ENCODE measurements at places on chromosomes 5 and 9. TPM values are rescaled to one million over a fixed set of nuclear protein-coding genes. Genes with fewer than 3 reads are reported as not detected.

Gene SERF1B
- 36.5 TPM for total RNA-seq

Gene LCN2
- not detected for total RNA-seq

Gene TMED7
- total RNA-seq: 163 TPM

Gene ASPN
- 6.3 TPM for total RNA-seq

Gene SLC6A19
- not detected for total RNA-seq

Gene LIX1
- total RNA-seq: not detected

Gene PTGER4
- total RNA-seq: not detected

Gene PCDHB6
- total RNA-seq: 0.22 TPM

Gene TMEM167A
- total RNA-seq: 106 TPM

Gene ENTPD2
- total RNA-seq: not detected

Gene SPEF2
- total RNA-seq: 5.3 TPM

Gene CCDC192
- not detected for total RNA-seq

Gene SLC6A7
- total RNA-seq: not detected

Gene ADAMTS2
- 132 TPM for total RNA-seq

Gene FBN2
- 70.8 TPM for total RNA-seq

Gene SLC34A3
- total RNA-seq: not detected

Gene SLIT3
- 61.9 TPM for total RNA-seq

Gene PCSK1
- 0.86 TPM for total RNA-seq

Gene NELFB
- 69.6 TPM for total RNA-seq

Gene PIP5KL1
- 5.5 TPM for total RNA-seq

Gene PCSK5
- total RNA-seq: 3.9 TPM

Gene FGFR4
- not detected for total RNA-seq

Gene CDH10
- total RNA-seq: 1.6 TPM

Gene GLRA1
- not detected for total RNA-seq

Gene SMIM33
- total RNA-seq: not detected

Gene ZFP2
- 1.8 TPM for total RNA-seq

Gene FGF18
- total RNA-seq: not detected

Gene PROB1
- 2.3 TPM for total RNA-seq

Gene EIF4E1B
- total RNA-seq: not detected

Gene TAF11L10
- not detected for total RNA-seq

Gene C6
- not detected for total RNA-seq

Gene SAP30L
- 26.0 TPM for total RNA-seq

Gene SH3TC2
- total RNA-seq: 1.1 TPM

Gene IRX1
- total RNA-seq: 25.9 TPM

Gene APBB3
- total RNA-seq: 14.8 TPM

Gene RANBP17
- total RNA-seq: 3.8 TPM

Gene FOXD4L5
- total RNA-seq: not detected

Gene ADAMTS16
- total RNA-seq: 0.13 TPM

Gene NOXA1
- not detected for total RNA-seq
